ENCODE measurements at places on chromosomes 7 and 10.
A peak's percentile ranks its signal among the peaks of the same experiment; 100 is the strongest.

DNA sequence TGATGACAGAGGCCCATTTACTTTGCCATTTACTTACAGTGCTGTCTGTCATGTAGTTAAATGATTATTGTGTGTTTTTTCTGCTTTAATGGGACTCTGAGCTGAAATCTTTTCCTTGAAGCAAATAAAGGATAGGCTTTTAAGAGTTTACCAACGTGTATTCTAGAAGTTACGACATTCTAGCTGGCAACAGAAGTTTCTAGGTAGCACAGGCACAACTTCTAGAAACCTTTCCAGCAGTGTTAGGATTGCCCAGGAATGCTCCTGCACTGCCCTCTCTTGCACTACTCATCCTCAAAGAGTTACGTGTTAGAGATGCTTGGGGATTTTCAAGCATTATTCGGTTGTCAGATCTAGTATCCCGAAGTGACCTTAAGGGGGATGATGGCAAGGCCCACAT is 42.5 kb upstream of the TMEM236 start:
- no peak for DNase-seq

- DNase-seq, result no peak
Measured at GRCh38 chr10:113494761-113495160, 58.1 kb upstream of the HABP2 start.

DNA sequence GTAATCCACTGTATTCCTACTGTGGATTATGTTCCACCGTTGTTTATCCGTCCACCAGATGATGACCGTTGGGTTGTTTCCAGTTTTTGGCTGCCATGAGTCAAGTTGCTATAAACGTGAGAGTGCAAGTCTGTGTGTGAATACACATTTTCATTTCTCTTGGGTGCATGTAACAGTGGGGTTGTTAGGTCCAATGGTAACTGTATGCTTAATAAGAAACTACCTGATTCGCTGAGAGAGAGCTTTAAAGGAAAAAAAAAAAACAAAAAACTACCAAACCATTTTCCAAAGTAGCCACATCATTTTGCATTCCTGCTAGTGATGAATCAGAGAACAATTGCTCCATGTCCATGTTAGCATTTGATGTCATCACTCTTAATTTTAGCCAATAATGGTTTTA is 15.9 kb downstream of the UBN2 start:
- DNase-seq, result no peak

GRCh38 chr10:132637477-132638129 is 100.0 kb downstream of the INPP5A start:
- DNase-seq, result no peak

- DNase-seq, result no peak
Measured at GRCh38 chr10:66882271-66882670, 43.6 kb upstream of the LRRTM3 start.

GRCh38 chr7:130353196-130353595 is 8.6 kb downstream of the CPA5 start:
- DNase-seq, result no peak

GRCh38 chr10:77586719-77587415 is 50.7 kb downstream of the KCNMA1 start:
- DNase-seq, result no peak

DNA sequence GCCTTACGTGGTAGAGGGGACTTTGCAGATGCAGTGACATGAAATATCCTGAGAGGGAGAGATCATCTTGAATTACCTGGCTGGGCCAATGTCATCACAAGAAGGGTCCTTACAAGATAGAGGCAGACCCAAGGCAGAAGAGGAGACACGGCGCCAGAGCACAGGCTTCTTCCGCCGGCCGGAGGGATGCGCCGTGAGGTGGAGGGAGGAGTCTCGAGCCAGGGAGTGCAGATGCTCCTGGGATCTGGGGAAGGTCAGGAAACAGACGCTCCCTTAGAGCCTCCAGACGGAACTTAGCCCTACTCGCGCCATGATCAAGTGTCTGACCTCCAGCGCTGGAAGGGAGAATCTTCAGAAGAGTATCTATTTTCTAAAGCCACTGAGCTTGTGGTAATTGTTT is 304.8 kb downstream of the GLRX3 start:
- no peak for DNase-seq

- DNase-seq, result no peak
Measured at GRCh38 chr10:74072503-74072902, 74.6 kb downstream of the VCL start.

- DNase-seq, result no peak
Measured at GRCh38 chr7:17697128-17697881, 243.0 kb downstream of the SNX13 start.

DNA sequence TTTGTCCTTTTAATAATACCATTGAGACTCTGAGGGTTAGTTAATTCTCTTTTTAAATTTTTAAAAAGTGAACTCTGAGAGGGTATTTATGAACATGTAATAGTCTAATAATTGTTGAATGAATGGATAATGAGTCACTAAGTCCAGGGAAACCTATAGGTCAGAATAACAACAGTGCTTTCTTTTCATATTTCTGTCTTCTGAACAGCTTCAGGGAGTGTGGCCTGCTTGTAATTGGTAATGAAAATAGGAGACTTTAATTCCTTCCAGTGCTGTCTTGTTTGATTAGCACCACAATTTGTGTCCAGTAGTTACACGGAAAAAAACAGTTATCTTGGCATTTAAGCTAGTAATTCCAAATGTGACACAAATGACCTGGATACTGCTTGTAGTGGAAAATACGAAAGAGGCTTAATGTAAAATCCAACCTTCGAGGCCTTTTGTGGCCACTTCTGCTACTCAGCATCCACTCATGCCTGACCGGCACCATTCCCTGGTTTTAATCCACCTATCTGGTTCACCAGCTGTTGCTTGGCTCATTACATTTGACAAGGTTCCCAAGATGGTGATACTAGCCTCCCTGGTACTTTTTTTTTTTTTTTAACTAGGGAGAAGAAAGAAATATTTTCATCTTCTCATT is 149.3 kb upstream of the IMMP2L start:
- DNase-seq, result no peak

DNA sequence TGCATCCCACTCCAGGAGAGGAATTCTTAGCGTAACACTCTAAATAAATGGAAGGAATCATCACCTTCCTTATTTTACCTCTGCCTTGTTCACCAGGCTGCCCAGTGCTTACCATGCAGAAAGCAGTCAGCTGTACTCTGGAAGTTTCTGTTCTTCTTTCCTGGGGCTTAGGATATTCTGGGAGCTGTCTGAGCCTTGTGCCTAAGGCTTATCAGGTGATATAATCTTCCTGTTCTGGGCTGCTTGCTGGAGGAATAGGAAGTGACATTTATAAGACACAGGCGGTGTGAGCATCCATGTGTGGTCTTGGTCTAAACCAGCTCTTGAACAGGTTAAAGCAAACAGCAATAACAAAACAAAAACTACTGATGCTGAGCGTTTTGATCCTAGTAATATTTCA is 13.5 kb downstream of the KCTD7 start:
- no peak for DNase-seq

DNA sequence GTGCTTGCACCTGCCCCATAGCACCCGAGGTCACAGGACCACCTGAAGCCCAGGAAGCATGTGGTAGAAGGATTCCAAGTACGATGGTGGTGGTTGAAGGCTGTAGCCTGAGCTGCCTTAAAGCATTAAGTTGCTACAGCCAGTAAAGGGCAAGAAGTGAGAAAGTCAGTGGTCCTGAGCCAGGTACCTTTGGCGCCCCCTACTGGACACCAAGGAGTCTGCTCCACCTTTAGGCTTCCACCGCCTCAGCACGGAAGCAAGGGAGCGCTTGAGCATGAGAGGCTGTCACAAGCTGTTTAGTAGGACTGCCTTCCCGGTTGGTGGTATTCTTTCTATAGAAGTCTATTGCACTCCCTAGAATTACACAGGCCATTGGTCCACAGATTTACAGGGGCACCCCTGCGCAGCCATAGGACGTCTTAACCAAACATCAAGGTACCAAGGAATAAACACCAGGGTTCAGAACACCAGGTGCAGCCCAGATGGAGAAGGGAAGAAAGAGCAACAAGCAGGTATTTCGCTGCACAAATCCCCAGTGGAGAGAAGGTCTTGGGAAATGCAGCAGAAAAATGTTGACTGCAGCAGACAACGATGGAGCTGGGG is 2.2 kb downstream of the CRTAC1 start:
- DNase-seq, result peak; percentile 31
